Mesenteric fat pad (tissue), 1 donor: ENCODE measurements at places on chromosomes 7 and 10. TPM values are rescaled to one million over a fixed set of nuclear protein-coding genes. Genes with fewer than 3 reads are reported as not detected.

The RSPH10B2 gene
- total RNA-seq: not detected

The OSBPL3 gene
- total RNA-seq: 9.3 TPM

The SPOCK2 gene
- total RNA-seq: 5.8 TPM

The ANKRD26 gene
- 4.1 TPM for total RNA-seq

The CLDN4 gene
- total RNA-seq: 0.71 TPM

The INTS15 gene
- total RNA-seq: 26.2 TPM

The DLX5 gene
- total RNA-seq: 0.22 TPM

The MYH16 gene
- not detected for total RNA-seq

The ARHGEF35 gene
- total RNA-seq: 7.2 TPM

The NYAP1 gene
- total RNA-seq: 1.2 TPM

The GJC3 gene
- total RNA-seq: 0.61 TPM

The RFC2 gene
- total RNA-seq: 16.9 TPM

The ZNF736 gene
- 11.6 TPM for total RNA-seq

The NPFFR1 gene
- total RNA-seq: not detected

The UBE2D1 gene
- 18.7 TPM for total RNA-seq

The BHLHA15 gene
- total RNA-seq: 0.67 TPM
